ENCODE measurements at places on chromosomes 6 and 20. TPM values are rescaled to one million over a fixed set of nuclear protein-coding genes. Genes with fewer than 3 reads are reported as not detected.

DNA sequence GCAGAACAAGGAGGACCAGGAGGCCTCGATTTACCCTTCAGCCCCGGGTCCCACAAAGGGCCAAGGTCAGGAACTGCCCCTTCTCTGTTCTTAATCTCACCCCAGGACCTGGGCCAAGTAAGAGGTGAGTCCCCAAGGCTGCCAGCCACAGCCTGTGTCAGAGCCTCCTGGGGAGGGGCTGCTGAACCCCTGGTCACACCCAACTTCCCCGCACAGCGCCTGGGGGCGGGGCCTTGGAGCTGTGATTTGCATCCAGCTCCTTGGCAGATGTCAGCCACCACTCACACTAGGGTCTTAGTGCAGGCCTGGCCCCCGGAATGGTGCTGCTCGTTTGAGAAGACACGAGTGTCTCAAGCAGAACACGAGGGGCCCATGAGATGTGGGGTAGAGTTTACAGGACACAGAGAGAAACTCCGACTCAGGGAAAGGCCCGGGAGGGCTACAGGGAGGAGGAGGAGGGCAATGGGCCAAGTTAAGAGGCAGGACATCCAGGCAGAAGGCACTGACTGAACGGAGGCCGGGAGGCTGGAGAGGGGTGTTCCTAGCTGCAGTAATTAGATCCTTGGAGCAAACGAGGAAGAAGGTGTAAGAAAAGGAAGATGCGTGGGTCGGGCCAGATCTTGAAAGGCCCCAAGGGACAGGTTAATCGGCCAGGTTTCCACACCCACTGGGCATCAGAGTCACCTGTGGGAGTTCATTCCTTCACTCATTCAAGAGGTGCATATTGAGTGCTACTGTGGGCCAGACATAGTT is 26.9 kb downstream of the ZBP1 start:
- DNase-seq, result peak; percentile 66

DNA sequence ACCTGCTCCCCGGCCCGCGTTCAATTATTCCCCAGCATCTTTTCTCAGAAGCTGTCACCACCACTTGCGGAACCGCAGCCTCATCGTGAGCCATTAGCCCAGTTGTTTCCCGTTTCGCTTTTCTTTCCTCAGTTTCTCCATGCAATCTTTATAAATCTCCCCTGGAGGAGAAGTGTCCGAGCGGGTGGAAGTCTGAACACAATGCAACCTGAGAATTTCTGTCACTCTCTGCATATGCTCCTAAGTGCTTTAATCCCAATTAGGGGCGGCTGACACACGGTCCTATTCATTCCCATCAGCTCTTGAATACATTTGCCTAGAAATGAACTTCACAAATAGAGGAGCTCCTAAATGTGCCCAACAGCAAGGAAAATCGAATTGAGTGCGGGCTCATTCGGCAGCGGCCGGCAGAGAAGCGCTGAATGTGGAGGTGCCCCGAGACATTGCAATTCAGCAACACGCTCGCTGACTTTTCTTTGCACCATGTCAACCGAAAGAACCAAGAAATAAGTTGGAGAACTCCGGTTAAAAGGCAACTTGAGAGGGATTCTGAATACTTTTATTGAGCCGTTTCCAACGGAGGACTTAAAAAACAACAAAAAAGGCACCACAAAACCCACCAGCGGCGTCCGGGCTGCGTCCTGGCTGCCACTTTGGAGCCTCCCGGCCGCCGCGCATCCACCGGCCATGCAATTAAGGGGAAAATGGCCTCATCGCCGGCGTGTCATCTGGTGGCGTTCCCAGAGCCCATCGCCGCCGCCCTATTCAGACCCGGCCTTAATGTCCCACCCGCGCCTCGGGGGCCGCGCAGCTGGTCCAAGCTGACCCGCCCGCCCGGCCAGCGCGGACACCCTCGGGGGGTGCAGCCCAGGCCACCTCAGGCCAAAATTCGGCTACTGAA is 3.9 kb upstream of the PRDM13 start:
- no peak for DNase-seq

Gene MAFB
- polyA plus RNA-seq, result 10.7 TPM

Gene SLC32A1
- not detected for polyA plus RNA-seq

Measured in small intestine (tissue), 16 donors.